Activated T-helper 9 cell treated with anti-CD3 and anti-CD28 coated beads, Interleukin-2, amount 50 U/mL, for 16 hours (primary cell): ENCODE measurements at places on chromosomes 6 and 20.

- no peak for DNase-seq
Observed at GRCh38 chr6:117393045-117393444, 32.7 kb downstream of the ROS1 start.

DNA sequence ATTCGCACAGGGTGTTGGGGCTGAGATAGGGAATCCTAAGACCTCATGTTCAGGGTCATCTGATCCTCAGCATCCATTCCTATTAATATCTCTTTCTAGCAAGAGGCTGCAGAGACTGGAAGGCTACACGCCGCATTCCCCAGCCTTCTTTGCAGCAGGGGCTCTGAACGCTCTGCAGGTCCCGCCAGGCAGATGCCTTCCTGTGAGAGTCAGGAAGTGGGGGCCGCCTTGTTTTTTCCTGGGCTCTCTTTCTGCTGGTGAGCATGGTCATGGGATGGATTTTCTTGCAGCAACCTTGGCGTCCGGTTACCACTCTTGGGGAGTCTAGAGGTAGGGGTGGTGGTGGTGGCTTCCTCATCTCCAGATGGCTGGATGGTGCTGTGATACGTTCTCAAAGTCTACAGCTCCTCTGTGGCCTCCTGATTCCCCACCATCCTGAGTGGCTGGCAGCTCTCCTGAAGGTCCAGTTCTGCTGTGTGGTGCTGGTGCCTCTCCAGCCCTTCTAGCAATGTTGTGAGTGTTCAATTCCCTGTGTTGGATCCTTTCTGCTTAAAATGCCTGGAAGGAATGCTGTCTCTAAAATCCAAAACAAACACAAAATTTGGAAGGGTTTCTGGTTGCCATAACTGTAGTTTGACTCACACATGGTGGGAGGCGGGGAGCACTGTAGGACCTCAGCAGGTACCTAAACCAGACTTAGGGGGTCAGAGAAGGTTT is 111.9 kb downstream of the CEBPB start:
- DNase-seq, result no peak

DNA sequence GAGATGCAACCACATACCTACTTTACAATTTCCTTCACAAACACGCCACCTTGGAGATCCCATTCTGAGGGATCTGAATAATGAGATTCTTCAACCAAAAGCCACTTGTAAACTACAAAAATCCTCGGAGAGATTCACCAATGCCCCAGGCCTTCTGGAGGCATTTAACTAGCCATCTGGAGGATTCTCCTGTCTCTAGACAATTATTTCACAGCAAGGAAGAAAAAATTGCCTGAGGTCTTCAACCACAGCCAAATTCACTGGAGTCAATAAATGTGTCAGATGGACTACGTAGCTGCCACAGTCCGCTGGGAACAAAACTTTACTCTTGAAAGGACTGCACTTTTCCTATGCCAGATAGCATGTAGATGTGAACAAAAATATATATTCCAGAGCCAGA is 19.0 kb upstream of the DCDC2 start:
- DNase-seq, result no peak

DNA sequence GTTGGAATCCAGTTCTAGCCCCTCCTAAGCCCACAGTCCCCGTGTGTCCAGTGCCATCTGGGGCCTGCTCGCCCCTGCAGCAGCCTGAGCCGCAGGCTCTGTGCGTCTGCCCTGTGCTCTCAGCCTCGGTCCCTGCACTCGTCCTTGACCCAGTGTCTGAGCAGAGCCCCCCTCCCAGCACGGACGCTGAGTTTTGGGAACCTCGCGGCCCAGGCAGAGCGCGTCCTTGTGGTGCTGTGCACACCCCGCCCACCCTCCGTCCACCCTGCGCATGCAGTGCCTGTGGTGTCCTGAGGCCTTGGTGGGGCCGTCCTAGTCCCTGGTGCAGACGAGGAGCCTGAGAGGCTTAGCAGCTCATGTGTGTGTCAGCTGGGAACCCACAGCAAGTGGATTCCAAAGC is 31.6 kb downstream of the OSBPL2 start:
- no peak for DNase-seq

DNA sequence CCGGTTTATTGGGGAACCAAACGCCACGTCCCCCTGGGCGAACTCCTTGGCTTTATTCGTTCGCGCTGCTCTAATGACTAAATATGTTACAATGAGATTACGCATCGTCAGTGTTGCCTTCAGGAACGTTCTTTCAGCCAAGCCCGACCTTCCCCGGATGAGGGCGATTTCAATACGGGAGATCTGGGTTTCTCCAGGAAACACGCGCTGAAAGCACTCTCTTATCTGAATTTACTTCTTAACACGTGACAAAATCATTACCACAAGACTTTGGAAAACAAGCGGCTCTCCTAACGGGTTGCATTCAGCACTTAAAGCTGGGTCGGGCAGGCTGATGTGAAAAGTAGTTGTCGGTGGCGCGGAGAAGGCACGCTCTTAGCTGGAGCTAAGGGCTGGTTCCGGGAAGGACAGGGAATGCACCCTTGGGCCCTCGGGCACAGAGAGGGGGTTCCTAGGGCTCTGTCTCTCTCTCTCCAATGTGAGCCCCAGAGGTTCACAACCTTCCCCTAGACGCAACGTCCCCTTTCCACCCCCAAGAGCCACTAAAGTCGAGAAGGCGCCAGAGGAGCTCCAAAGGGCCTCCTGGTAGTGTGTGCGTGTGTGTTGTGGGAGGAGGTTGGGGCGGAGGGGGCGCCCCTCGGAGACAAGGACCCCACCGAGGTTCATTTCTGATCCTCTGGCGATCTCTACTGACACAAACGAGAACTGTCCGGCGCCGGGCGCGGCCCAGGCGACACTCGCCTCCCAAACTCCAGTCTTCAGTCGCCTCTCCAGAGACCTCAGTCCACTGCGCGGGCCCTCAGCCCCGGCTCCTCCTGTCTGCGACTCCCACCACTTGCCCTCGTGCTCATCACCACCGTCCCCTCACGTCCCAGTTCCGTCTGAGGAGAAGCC is 7.1 kb upstream of the NKX2-2 start:
- DNase-seq, result no peak

- no peak for DNase-seq
Observed at GRCh38 chr6:20056350-20056992, 155.8 kb downstream of the MBOAT1 start.

DNA sequence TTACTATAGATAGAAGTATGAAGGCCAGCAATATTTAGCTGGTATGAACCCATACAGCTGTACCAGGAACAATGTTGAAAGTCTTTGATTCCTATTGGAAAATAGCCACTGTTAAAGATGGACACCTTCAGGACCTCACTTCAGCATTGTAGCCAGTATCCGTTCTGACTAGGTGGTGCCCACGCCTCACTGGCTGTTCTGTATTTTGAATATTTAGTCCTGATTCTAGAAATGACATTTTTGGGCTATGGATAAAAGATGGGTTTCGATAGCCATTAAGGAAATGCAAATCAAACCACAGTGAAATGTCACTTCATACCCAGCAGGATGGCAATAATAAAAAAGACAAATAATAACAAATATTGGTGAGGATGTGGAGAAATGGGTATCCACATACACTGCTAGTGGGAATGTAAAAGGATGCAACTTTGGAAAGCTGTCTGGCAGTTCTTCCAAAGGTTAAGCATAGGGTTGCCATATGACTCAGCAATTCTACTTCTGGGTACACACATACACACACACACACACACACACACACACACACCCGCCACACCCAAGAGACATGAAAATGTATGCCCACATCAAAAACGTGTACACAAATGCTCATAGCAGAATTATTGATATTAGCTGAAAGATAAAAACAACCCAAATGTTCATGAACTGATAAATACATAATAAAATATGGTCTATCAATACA is 56.8 kb downstream of the UTRN start:
- no peak for DNase-seq

DNA sequence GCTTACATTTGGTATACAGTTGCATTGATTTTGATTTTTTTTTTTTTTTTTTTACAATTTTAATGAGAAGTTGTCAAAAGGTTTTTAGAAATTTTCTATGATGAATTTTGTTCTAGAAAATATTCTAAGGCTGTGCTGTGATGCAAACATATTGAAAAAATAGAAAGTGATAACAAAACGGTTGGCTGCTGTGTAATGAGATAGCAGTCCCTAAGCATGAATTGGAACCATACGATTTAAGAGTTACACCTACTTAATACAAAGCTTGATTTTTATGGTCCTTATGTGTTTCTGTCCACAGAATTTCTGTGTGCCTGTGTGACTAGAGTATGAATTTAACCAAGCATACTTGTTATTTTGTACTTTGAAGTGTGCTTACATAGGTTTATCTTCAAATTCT is 12.1 kb downstream of the HIVEP1 start:
- DNase-seq, result no peak

DNA sequence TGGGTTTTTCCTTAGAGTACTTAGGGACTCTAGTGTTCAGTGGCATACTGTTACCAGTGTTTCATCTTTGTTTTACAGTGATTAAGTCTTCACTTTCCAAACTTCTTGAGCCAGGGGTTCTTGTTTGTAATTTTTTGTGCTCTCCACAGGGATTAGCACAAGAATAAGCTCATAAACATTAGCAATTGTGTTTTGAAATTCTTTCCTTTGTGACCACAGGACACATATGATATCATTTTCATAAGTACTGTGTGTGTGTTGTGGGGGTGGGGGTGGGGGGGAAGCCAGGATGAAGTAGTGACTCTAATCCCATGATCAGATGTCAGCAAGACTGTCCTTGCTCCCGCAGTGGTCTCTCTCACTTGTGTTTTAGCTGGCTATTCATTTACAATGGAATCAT is 101.5 kb upstream of the SCP2D1 start:
- DNase-seq, result no peak

GRCh38 chr6:3481640-3482039 is 24.8 kb upstream of the SLC22A23 start:
- DNase-seq, result no peak

DNA sequence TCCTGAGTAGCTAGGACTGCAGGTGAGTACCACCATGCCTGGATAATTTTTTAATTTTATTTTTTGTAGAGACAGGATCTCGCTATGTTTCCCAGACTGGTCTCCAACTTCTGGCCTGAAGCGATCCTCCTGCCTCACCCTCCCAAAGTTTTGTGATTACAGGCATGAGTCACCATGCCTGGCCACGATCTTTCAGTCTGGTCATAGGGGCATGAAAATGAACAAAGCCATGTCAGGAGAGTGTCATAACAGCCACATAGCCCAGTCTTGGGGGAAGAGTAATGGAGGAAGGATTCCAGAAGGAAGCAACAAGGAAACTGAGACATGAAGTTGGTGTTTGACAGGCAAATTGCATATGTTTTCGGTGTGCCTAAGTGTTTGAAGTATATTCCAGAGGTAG is 17.0 kb upstream of the SNX3 start:
- DNase-seq, result no peak

- no peak for DNase-seq
Observed at GRCh38 chr20:1622450-1622849, 2.6 kb upstream of the SIRPB1 start.

GRCh38 chr6:31074401-31074800 is 38.0 kb downstream of the C6orf15 start:
- DNase-seq, result no peak

- peak; percentile 65 for DNase-seq
Observed at GRCh38 chr20:63495741-63496595, 2.9 kb downstream of the EEF1A2 start.

- DNase-seq, result no peak
Observed at GRCh38 chr6:52787917-52788316, 15.7 kb downstream of the GSTA1 start.

GRCh38 chr6:1461736-1462135 is 72.4 kb downstream of the FOXF2 start:
- DNase-seq, result no peak

GRCh38 chr6:108951351-108951953 is 103.2 kb downstream of the ARMC2 start:
- no peak for DNase-seq

- DNase-seq, result no peak
Observed at GRCh38 chr6:34316431-34317171, 67.8 kb upstream of the SMIM29 start.

DNA sequence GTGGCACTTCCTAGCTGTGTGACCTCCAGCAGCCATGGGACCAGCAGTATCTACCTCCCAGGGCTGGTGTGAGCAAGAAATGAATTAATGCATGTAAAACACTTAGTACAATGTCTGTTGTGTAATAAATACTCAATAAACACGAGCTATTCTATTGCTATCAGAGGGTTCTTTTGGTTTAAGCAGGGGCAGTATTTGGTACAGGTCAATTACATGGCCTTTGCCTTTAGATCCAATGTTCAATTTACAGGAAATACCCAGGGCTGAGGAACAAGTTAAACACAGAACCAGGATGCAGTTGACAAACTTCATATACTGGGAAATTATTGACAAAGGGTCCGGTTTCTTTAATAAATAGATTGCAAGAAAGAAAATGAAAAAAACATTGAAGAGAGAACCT is 2.9 kb downstream of the TGM2 start:
- DNase-seq, result no peak

GRCh38 chr6:144346719-144347447 is 61.7 kb downstream of the UTRN start:
- DNase-seq, result no peak

DNA sequence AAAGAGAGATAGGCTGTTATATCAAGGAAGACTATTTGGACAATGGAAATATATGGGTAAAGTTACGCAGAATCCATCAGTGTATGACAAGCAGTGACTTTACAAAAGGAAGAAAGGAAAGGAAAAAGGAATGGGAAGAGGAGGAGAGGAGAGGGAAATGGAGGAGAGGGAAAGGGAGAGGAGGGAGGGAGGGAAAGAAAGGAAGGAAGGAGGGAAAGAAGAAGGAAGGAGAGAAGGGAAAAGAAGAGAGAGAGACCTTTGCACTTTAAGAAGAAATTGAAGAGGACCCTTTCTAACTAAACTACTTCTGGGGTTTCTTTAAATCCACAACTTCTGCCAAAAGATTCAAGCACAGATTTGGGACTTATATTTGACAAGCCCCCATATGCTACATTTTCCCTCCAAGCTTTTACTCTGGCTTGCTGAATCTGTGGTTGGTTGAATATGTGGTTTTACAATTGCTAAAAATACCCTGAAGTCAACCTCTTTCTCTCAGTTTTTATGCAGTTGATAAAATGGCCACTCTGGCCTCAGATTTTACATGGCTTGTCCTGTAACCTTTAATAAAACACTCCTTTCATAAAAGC is 120.8 kb upstream of the RAB32 start:
- no peak for DNase-seq

GRCh38 chr6:138999949-139000725 is 12.1 kb upstream of the REPS1 start:
- DNase-seq, result no peak

DNA sequence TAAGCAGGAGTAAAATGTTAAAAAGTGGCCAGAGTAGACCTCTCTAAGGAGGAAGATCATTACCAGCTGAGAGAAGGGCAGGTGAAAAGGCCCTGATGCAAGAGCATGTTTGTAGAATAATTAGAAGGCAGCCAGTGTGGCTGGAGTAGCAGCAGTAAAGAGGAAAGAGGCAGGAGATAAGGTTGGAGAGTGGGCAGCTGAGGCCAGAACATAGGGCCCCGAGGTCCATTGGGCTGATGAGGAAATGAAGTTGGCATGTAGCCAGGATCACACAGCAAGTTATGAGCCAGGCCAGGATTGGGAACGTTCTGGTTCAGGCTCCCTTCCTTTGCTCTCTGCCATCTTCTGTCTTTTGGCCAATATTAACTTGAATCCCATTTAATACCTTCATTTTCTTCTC is 51.6 kb downstream of the RALY start:
- DNase-seq, result no peak
